ENCODE measurements at places on chromosomes 7 and 10. TPM values are rescaled to one million over a fixed set of nuclear protein-coding genes. Genes with fewer than 3 reads are reported as not detected.
A peak's percentile ranks its signal among the peaks of the same experiment; 100 is the strongest.

The PON1 gene
- polyA plus RNA-seq: 0.34 TPM

DNA sequence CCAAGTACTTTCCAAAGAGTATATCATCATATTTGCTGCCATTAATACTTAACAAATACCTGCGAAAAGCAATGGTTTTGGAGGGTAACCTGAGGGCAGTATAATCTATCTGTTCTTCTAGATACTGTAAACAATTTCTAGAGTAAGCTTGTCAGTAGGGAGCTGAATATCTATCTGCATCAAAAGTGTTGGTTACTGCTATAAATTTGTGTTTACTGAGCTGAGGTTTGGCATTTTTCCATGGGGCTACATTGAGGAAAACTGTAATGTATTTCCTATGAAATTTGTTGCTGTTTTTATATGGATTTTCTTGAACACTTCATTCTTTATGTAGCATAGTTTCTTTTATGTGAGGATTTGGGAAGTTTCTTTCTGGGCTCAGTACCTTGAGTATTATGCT is 913.4 kb downstream of the CNTNAP2 start:
- no peak for DNase-seq

GRCh38 chr7:43108255-43109011 is 4.0 kb upstream of the HECW1 start:
- no peak for DNase-seq

- no peak for DNase-seq
These were observed 13.7 kb downstream of the CPED1 start for GRCh38 chr7:121002048-121002756.

The CRHR2 gene
- not detected for polyA plus RNA-seq

GRCh38 chr7:158094671-158095226 is 492.9 kb downstream of the PTPRN2 start:
- DNase-seq: no peak

DNA sequence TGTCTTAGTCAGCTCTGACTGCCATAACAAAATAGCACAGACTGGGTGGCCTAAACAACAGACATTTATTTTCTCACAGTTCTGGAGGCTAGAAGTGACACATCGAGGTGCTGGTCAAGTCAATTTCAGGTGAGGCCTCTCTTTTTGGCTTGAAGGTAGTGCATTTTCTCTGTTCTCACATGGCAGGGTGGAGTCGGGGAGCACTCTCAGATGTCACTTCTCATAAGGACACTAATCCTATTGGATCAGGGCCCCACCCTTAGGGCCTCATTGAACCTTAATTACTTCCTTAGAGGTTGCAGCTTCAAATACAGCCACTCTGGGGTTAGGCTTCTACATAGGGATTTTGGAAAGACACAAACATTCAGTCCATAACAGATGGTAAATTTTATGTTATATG is 161.6 kb downstream of the PFKFB3 start:
- no peak for DNase-seq

The HTRA1 gene
- polyA plus RNA-seq: 212 TPM

- DNase-seq: no peak
These were observed 58.1 kb downstream of the FHIP2A start for GRCh38 chr10:114879541-114880158.

The AKR1C8 gene
- 0.64 TPM for polyA plus RNA-seq

DNA sequence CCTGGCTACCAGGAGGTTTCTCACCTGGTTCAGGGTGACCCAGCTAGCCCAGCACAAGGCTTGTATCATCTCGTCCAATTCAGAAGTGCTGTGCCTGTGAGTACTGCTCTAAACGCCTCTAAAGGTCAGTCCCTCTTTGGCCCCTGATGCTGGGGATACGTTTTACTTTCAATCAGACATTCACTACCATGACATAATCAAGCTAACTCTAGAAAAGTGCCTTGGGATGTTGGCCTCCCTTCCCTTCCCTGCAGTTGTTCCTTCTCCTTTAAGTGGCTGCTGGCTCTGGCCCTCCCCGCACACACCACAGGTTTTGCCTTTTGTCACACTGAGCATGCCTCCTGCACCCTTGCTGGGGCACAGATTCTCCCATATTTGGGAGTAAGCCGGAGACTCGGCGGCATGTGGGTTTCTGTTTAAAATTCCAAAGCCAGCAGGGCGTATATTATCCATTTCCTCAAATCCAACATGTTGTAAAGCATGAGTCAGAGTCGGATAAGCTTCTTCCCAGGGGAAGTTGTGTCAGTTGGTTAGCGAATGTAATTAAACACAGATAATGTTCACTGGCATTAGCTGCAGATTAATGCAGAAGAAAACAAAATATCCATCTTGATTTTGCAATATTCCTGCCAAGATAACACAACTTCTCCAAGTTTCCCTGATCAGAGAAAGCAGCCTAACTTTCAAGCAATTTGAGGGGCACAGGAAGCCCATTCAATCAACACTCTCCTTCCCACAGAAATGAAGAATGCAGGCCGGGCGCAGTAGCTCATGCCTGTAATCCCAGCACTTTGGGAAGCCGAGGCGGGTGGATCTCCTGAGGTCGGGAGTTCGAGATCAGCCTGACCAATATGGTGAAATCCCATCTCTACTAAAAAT is 31.8 kb upstream of the VCL start:
- peak; percentile 77 for DNase-seq

DNA sequence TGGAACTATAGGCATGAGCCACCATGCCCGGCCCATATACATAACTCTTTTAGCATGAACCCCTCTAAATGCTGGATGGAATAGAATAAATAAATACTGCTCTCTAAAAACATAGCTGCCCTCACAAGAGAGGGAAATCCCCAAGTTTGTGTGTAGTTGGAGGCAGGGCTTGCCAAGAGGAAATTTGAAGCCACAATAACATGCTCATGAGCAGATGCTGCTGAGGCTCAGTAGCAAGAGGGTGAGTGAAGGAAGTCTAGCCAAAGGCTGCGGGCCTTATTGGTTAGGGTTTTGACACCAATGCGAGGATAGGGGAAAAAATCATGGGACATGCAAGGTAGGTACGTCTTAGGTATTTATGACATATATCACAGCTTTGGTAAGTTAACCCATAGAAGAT is 17.3 kb downstream of the TPK1 start:
- no peak for DNase-seq

- no peak for DNase-seq
These were observed 35.9 kb downstream of the CCDC3 start for GRCh38 chr10:12965571-12965970.

- no peak for DNase-seq
These were observed 11.8 kb downstream of the KMT2C start for GRCh38 chr7:152423991-152424347.

DNA sequence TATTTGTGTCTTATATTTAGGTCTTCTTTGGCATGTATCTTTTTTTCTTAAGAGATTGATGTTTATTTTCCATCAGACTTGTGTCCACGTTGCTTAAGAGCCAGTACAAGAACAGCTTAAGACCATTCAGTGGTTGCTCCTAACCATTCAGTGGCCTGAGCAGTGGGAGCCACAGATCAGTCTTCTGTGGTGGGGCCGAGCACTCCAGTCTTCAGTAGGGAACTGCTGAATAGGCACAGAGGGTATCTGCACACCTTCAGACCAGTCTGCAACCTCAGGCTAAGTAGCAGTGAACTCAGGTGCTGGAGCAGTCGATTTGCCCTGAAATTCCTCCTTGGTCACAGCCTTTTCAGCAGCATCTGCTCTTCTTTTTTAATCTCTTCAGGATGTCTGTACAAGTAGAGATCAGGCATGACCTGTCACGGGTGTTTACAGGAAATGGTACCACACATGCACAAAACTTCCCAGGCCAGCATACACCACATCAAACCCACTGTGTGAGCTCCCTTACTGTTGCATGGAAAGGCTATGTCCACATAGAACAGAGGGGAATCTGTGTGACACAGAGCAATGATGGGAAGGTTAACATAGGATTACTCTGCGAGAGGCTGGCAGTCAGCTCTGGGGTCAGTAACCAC is 51.5 kb downstream of the FAM107B start:
- no peak for DNase-seq

The POT1 gene
- 42.5 TPM for polyA plus RNA-seq

All from right renal pelvis (tissue), 4 donors.